Stimulated activated CD8-positive, alpha-beta memory T cell treated with anti-CD3 and anti-CD28 coated beads, Interleukin-15, amount 100 ng/mL, for 24 hours (primary cell): ENCODE measurements at places on chromosomes 7 and 10.

- DNase-seq = no peak
Observed at GRCh38 chr10:123272171-123272570, 118.0 kb downstream of the BUB3 start.

DNA sequence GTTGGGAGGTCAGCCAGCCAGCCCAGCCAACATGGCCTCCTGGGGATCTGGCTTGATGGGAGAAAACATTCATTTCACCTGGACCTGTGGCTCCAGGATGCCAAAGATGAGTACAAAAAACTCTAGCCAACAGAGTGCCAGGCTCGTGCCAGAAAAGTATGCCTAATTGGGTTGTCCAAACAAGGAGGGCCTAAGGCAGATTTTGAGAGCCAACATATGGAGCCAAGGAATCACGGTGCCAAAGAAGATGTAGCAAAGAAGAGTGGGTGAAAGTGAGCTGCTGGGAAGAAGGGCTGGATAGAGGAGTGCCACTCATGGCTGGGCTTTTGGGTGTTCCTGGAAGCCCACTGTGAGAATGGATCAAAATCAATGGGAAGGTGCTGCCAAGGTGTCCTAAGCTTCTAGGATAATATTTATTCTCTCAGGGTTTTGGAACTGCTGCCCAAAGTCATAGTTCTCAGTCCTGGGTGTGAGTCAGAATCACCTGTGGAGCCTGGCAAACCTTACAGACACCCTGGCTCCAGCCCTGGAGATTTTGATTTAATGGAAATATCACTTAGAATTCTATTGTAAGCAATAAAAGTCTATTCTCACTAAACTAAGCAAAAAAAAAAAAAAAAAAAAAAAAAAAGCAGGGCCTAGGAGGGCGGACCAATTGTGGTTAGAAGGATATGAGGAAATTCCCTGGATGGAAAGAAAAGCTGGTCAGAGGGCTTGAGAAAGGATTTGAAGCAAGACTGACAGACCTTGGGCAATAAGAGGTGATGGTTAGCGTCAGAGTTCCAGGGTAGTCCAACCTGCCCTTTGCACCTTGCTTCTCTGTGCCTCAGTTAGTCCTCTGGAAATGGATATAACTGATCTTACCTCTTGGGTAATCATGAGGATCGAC lies 182.2 kb upstream of the PRR15 start:
- DNase-seq = no peak

- no peak for DNase-seq
Observed at GRCh38 chr7:122525355-122525754, 173.6 kb downstream of the RNF133 start.

- DNase-seq = no peak
Observed at GRCh38 chr7:82674268-82674667, 230.7 kb upstream of the CACNA2D1 start.

- DNase-seq = no peak
Observed at GRCh38 chr7:19530261-19530660, 178.6 kb downstream of the POLR1F start.

DNA sequence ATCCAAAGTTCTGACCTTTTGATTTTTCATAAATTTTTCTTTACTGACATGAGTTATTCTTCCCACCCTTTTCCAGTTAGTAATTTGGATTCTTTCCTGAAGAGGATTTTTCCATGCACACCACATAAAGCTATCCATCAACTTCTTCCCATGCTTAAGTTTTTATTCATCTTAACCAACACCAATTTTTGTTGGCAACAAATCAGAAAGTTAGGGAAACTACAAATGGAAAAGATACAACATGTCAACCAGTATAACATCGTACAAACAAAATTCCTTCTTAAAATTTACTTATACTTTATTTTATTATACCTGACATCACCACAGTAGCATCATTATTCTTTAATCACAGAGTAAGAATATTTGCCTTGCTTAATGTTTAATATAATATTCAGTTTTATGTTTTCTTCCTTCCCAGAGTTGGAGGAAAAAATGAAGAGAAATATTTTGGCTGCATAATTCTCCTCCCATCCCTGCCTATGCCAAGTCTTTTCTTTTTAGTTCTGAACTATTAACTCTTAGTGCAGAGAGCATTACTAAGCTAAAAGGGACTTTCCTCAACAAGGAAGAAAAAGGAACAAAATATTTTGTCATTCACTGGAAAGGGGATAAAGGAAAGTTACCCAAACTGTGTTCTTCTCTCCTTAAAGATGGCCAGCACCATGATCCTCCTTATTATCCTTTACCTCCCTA lies 67.5 kb upstream of the MEOX2 start:
- DNase-seq = no peak
